NCI-H345 (cell line): ENCODE measurements at places on chromosomes 4 and X.

DNA sequence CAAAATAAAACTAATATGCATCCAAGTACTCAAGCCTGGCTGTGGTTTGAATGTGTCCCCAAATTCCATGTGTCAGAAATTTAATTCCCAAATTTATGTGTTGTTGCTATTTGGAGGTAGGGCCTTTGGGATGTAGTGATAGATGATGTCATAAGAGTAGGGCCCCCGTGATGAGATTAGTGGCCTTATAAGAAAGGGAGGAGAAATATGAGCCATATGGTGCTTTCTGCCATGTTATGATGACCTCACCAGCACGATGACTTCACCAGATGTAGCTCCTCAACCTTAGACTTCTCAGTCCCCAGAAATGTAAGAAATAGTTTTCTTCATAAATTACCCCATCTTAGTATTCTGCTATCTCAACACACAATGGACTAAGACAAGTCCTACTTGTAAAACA is 2264.0 kb downstream of the ARAP2 start:
- no peak for DNase-seq

GRCh38 chr4:2741626-2742025 is 14.5 kb downstream of the TNIP2 start:
- DNase-seq: no peak

DNA sequence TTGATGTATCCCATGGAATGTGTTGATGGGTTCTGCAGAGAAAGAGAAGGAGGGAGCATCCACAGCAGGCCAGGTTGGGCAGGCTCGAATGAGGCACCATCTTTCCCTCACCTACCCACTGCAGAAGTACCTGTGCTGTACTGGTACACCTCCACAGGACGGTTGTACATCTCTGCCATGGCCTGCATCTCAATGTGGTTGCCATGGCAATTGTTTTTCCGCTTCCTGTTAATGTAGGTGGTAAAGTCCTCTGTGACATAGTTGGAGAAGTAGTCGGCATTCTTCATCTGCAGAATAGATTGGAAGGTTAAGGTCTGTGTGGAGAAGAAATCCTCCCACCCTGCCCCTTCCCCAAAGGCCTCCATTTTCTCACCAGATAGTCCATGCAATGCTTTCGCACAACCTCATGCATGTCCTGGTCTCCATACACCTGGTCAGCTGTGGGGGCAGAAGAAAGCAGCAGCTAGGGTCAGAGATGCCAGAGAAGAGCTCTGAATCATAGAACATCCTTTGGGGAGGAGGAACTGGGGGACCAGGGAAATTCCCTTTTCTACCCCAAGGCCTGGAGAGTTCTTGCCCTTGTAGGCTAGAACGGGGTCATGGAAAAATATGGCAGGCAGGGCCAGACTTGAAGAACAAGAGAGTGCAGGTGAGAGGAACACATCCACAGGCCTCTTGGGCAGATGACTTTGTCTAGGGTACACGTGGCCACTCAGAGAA is 15.9 kb upstream of the PIM2 start:
- no peak for DNase-seq

GRCh38 chr4:14719053-14719452 is 283.2 kb upstream of the CPEB2 start:
- no peak for DNase-seq
